ENCODE measurements at places on chromosomes 13 and 19. TPM values are rescaled to one million over a fixed set of nuclear protein-coding genes. Genes with fewer than 3 reads are reported as not detected.

DNA sequence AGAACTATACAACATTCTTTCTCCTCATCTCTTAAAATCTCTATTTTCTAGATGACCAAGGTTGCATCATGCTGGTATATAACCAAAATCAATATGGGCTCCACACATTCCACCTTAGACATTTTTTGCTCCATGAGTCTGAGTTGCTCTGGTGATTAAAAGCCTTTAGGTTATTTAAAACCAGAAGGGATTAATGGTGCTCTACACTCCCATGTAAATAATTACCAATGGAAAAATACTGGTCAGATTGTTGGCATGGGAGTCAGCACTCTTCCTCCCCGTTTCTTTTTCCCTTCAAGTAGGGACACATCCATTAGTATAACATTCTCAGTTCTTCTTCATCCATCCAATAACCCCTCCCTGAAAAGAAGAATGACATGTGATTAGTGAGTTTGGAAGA, 747.7 kb downstream of the PCDH17 start:
- no peak for DNase-seq

DNA sequence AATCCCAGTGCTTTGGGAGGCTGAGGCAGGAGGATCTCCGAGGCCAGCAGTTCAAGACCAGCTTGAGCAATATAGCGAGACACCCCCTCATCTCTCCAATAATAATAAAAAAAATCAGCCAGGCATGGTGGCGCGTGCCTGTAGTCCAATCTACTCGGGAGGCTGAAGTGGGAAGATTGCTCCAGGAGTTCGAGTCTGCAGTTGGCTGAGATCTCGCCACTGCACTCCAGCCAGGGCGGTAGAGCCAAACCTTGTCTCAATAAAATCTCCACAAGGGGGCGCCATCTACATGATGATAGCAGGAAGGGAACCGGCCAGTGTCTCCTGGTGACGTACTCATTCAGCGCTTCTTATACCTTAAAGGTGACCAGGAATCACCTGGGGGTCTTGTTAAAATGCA, 13.6 kb upstream of the C5AR1 start:
- DNase-seq: peak; percentile 56

DNA sequence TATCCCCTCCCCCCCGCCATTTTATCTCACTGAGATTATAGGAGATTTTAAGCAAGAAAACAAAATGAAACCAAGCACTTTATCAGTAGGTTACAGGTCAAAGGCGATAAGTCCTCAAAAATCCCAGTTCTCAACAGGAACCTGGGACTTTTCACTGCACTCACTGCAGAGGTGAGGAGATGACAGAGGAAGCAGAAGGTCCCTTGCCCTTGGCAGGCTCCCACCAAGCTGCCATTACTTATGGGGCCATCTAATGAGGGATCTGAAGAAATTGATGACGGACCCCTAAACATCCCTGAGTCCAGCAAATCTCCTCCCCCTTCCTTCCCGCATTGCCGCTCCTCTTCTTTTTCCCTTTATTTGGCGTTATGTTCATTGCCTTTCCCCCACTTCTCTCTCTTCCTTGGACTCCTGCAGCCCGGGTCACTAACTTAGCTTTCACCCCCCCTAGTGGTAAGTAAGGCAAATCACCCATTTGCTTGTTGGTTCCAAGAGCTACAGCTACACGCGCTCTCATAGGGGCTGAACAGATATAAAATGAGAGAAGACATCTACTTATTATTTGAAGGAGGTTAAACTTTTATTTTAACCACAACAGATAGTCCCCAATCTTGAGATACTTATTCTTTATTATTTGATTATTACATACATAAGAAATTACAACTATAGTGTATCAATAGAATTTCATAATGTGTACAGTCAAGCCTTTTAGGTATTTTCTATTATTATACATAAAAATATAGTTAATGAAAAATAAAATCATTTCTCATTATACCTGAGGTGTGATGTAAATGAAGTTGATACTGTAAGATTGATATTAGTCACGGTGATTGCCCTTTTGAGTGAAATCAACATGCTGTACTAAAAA, 52.0 kb upstream of the ARGLU1 start:
- DNase-seq: no peak

GRCh38 chr13:97441368-97441767, 7.4 kb downstream of the RAP2A start:
- DNase-seq: no peak

DNA sequence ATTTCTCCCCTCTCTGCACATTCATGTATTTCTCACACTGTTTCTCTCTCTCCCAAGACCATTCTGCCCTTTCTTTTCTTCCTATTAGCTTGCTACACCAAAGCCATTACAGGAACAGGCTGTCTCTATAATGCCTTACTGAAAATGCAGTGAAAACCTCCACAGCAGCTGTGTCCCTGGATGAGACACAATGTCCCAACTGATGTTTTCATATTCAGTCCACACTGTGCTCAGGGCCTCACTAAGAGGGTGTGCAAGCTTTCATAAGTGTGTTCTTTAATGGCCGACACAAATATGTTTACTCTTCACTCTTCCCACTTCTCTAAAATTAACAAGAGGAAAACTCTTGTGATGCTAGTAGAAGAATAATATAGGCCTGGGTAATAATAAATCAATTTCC, 163.4 kb downstream of the KCTD12 start:
- no peak for DNase-seq

DNA sequence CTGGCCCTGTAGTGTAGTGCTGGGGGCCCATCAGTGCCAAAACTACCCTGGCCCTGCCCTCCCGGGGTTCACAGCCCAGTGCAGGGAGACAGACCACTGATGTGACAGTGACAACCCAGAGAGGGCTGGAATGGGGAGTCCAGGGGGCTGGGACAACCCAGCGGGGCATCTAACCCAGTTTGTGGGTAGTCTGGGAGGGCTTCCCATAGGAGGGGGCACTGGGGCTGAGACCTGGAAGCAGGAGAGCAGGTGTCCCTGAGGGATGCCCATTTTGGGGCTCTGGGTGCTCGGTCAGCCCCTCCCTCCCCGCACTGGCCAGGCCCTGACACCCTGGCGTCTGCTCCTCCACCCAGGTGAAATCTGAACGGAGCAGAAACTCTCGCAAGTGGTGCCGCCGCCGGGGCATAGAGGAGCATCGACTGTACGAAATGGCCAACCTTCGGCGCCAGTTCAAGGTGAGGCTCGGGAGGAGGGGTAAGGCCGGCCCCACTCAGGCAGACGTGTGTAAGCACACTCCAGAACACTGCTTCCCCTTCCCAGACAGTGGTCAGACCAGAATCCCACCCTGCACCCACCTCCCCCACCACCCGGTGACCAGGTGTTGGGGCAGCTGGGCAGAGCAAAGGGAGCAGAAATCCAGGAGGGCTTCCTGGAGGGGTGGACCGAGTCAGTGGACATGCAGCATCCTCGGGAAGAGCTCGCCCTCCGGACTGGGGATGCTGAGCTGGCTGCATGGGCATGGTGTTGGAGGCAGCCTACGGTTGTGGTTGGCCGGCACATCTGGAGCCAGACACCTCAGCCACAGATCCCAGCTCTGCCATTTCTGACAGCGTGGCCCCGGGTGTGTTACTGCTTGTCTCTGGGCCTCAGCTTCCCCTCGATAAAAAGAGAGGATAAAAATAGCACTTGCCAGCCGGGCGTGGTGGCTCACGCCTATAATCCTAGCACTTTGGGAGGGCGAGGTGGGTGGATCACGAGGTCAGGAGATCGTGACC, 24.4 kb downstream of the DHX34 start:
- no peak for DNase-seq

DNA sequence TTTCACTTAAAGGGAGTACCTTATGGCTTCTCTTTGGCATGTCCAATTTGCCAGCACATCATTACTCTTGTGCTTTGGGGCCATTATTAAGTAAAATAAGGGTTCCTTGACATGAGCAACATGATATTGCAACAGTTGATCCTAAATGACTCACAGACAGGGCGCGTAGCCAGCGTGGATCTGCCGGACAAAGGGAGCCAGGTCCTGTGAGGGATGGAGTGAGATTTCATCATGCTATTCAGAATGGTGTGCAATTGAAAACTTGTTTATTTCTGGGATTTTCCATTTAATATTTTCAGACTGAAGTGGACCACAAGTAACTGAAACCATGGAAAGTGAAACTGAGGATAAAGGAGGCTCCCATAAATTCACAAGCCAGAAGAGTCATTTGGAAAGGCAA, 48.6 kb upstream of the WASF3 start:
- DNase-seq: peak; percentile 87

DNA sequence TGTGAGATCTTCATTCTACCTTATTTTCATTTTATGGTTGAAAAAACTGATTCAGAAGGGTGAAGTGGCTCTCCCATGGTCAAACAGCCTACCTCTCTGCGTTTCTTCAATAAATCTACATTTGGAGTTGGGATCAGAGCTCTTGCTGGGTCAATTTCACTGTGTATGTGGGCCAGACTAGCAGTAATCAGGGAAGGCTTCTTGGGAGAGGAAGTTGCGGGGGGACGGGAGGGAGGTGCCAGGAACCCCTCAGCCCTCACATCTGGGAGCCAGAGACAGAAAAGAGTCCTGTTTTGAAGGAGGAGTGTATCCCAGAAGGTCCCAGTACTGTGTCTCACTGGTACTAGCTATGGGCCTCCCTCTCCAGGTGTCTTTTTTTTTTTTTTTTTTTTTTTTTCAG, 934 bp downstream of the KXD1 start:
- no peak for DNase-seq

DNA sequence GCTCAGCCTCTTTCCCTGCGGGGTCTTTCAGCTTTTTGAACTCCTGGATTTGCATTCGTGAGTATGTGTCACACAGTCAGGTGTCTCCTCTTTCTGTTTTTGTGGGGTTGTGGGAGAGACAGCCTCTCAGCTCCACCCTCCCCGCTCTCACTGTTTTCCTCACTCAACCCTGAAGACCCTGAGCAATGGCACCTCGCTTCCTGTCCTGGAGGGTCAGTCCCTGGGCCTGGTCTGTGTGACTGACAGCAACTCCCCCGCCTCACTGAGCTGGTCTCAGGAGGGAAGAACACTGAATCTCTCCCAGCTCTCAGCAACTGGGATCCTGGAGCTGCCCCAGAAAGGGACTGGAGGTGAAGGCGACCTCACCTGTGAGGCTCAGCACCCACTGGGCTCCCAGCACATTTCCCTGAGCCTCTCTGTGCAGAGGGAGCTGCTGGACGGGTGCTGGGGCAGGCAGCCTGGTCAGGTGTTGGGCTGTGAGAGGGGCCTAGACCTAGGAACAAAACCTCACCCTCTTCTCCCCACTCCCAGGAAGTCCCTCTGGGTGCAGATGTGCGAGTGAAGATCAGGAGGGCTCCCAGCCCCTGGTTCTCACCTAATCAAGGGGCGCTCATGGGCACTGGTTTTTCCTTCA, 4.2 kb upstream of the SIGLEC7 start:
- no peak for DNase-seq

DNA sequence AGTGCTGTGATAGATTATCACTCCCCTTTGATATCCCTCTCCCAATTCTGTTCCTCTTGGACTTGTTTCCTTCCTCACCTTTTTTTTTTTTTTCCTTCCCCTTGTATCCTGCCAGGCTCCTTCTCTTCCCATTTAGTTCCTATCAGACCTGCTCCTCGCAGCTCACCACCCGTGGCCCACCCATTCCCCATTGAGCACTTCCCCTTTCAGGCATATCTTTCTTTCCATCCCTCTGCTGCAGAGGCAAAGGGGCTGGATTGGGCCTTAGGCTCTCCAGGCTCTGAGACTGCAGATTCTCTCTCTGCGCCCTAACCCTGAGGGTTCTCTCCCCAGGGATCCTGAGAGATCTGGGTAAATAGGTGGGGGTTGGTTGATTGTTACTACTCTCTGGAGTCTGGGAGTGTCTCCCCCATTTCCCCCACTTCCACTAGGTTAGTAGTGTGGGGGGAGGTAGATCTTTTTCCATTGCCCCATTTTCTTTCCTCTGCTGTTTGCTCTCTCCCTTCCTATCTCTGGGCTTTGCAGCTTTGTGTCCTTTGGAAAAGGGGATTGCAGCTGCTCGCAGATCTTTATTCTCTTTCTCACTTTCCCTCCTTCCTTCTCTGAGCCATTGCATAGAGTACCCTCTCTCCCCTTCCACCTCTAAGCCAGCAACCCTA, 2.3 kb downstream of the ARHGAP35 start:
- no peak for DNase-seq

WDR87 gene
- total RNA-seq: not detected

MYBPC2 gene
- not detected for total RNA-seq

NCR1 gene
- 4.6 TPM for total RNA-seq
